ENCODE measurements at places on chromosomes 13 and 19. TPM values are rescaled to one million over a fixed set of nuclear protein-coding genes. Genes with fewer than 3 reads are reported as not detected.

ZNF460 gene
- 4.5 TPM for polyA plus RNA-seq

IGFL3 gene
- polyA plus RNA-seq: not detected

IRS2 gene
- 3.6 TPM for polyA plus RNA-seq

FCHO1 gene
- polyA plus RNA-seq: 1.2 TPM

KLK7 gene
- not detected for polyA plus RNA-seq

SIGLEC10 gene
- polyA plus RNA-seq: 1.7 TPM

PSG3 gene
- polyA plus RNA-seq: not detected

ZNF780B gene
- polyA plus RNA-seq: 13.4 TPM

GRCh38 chr13:112815871-112816270 lies 126.0 kb downstream of the ATP11A start:
- no peak for DNase-seq

DNA sequence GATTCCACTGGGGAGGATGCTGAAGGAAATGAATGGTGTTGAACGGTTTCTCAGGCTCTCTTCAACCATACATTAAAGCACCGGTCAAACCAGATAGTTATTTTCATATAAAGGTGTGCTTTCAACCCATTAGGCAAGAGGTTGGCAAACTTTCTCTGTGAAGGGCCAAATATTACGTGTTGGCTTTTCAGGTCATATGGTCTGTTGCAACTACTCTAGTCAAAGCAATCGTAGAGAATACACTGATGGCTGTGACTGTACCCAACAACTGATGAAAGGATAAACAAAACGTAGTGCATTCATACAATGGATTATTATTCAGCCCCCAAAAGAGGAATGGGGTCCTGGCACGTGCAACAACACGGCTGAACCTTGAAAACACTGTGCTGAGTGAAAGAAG lies 5.8 kb downstream of the ZSCAN5A start:
- no peak for DNase-seq

DNA sequence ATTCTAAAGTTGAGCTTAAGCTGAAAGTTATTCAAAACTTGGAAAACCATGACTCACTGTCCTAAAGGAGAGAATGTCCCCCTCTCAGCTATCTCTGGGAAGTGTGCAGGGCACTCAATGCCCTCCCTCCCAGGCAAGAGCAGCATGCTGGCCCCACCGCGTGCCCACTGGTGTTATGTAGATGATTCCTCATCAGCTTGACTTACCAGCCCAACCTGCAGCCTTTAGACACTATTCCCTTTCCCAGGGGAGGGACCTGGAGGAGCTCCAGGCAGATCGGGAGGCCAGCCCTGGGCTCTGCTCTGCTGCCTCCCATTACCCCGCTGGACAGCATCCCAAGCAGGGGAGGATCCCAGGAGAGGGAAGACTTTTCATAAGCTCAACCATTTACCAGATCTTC lies 124.6 kb downstream of the FGF14 start:
- no peak for DNase-seq

- no peak for DNase-seq
Observed at GRCh38 chr13:94427313-94427953, 52.0 kb downstream of the DCT start.

DNA sequence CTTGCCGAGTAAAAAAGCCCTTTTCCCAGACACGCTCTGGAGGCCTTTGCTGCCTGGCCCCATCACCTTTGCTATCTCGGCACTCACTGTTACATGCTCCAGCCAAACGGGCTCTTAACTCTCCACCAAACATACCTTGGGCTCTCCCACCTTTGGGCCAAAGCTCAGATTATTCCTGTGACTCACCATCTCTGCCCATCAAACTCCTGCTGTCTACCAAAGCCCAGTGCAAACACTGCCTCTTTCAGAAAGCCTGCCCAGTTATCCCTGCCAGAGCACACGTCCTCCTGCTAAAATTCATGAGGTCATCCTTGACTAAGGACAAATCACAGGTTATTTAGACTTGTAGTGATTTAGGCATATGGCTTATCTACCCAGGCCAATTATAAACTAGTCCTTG lies 48.1 kb upstream of the SERPINE3 start:
- DNase-seq: no peak

DNA sequence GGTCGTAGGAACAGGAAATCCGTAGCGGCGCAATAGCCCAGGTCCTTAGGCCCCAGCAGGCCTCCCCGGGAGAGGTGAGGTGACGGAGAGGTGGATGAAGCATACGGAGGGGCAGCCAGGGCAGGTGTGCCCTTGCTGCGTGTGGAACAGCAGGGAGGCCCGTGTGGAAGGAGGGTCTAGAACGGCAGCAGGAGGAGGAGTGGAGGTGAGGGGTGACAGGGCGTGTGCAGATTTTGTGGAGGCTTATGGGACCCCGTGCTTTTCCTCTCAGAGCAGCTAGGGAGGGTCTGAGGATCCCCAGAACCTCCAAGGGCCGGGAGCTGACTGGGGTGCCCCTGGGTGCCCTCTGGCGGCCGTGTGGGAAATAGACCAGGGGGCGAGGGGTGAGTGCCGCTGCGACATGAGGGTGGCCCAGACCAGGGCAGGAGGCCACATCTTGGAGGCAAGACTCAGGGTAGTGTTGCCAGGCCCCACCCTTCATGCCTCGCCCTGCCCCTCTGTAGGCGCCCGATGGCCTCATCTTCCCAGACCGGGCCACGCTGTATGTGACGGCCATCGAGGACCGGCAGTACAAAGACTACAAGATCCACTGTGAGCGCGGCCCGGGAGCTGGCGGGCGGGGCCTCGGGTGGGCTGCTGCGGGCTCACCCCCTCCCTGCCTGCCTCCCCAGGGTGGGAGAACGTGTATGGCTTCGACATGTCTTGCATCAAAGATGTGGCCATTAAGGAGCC lies 5.0 kb upstream of the ADM5 start:
- DNase-seq: no peak

DNA sequence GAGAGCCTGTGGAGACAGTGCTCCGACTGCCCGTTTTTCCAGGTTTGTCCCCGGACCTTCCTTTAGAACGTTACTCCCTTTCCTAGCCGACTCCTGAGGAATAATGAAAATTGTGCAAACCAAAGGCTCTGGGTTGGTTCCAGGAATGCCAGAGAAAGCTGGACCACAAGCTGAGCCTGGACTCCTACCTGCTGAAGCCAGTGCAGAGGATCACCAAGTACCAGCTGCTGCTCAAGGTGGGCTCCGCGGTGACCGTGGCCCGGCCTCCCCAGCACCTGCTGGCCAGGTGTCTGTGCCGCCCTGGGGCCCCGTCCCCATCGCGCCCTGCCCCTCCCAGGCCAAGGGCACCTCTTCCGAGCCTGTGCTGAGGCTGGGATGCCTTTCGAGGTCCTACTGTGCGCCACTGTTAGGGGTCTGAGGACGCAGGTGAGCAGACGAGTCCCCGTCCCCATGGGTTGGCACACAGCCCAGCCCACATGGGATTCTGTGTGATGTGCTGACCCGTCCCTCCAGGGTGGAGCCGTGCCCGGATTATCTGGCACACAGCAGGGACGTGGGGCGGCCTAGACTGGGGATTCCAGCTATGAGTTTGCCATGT lies 20.5 kb upstream of the F7 start:
- no peak for DNase-seq

DNA sequence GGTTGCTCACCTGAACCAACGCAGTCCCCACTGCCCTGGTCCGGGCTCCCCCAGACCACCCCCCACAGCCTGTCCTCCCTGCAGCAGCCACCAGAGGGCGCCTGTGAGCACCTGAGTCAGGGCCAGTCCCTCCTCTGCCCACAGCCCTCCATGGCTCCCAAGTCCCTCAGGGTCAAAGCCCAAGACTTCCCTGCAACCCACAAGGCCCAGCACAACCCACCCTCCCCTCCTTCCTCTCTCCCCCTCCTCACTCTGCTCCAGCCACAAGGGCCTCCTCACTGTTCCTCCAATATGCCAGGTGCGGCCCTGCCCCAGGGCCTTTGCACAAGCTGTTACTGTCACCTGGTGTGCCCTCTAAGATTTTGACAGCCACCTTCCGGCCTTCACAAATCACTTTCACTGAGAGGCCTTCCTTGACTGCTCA lies 10.9 kb downstream of the GNA15 start:
- DNase-seq: no peak

- DNase-seq: no peak
Observed at GRCh38 chr19:29365836-29366417, 153.0 kb upstream of the UQCRFS1 start.

DNA sequence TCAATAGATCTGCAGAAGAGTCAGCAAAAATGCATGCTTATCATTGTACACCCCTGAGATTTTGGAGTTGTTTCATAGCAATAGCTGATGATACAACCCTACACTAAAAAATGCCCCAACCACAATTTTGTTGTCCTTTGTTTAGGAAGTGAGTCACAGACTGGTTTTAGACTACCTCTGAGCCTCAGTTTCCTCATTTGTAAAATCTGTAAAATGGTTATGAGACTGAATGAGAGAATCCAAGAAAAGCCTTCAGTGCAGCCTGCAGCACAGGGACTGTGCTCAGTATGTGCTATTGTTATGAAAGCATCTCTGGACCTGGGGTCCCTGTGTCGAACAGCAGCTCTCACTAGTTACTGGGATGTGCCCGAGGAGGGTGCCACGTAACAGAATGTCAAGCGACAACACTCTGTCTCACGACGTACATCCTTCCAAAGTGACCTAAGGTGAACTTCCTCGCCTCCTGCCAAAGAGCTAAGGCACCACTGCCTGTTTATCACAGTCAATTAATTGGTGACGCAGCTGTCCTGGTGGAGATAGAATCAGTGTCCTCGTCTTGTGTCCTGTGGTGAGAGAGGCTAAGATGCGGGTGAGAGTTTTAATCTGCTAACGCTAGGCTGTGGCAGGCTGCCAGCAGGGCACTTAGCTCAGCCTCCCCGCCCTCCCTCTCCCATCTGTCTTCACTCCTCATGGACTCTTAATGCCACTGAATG lies 18.1 kb downstream of the DHRS12 start:
- no peak for DNase-seq

GRCh38 chr19:11261971-11262839 lies at the start of gene DOCK6:
Gene DOCK6, minus strand, starts transcription at chr19:11262524. Its CDS starts 84 bp downstream, at chr19:11262440.
- DNase-seq: no peak

DNA sequence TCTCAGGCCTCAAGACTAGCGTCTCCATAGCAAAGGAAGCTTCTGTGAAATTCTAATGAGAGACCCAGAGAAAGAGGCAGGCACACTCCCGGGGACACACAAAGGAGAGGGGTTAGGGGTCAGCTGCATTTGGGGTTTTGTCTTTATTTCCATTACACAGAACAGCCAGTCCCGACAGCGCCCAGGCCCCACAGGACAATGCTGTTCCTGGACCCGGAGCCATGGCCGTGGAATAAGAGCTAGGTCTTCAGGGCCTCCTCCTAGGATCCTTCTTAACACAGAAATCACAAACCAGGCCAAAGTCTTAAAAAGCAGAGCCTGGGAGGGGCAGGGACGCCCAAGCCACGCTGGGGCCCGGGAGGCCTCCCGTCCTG lies 22.8 kb downstream of the KCTD15 start:
- no peak for DNase-seq

DNA sequence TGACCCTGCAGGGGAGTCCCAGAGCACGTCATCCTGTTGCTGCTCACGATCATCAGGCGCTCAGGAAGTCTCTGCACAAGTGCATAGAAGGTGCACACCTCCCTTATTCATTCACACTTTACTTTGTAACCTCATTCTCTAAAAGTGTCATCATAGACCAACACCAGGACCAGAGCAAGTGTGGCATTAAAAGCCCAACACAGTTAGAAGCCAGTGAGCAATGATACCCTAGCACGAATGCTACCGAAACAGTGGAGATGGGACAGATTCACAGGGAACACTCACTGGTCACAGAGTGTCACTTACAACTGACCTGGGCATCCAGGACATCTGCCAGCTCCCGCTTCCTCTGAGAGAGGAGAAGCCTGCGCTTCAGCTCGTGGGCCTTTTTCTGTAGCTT lies 17.0 kb downstream of the HAUS8 start:
- no peak for DNase-seq

- no peak for DNase-seq
Observed at GRCh38 chr19:47122359-47123335, 8.0 kb upstream of the SAE1 start.

DNA sequence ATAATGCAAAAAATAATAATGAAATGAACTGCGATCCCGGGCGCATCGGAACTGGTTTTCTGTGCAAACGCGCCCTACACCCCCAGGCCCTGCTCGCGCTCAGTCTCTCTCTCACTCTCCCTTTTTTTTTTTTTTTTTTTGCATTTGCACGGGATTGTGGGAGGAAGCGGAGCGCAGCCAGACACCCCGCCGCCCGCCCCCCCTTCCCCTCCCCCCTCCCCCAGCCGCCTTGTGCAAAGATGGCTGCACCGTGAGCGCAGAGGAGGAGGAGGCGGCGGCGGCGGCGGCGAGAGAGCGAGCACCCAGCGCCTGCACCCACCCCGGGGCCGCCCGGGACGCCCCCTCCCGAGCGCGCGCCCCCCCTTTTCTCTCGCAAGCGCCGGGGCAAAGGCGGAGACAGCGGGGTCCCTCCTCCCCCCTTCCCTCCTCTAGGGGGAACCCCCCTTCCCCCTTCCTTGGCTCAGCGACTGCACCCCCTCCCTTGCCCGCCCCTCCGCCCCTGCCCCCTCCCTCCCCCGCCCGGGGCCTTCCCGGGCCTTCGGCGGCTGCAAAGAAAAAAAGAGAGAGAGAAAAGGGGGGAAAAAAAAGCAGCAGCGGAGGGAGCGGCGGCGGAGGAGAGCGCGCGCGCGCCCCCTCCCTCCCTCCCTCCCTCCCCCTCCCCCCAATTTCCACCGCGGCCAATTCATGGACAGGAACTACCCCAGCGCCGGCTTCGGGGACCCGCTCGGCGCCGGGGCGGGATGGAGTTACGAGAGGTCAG lies at the start of gene PRR12:
PRR12 (plus strand) TSS at position 212 of the 760 bp plus-strand sequence; CDS start at position 685, 473 bp downstream.
- DNase-seq: peak; percentile 73

GRCh38 chr13:28349907-28350654 lies 144.8 kb downstream of the FLT1 start:
- DNase-seq: no peak

DNA sequence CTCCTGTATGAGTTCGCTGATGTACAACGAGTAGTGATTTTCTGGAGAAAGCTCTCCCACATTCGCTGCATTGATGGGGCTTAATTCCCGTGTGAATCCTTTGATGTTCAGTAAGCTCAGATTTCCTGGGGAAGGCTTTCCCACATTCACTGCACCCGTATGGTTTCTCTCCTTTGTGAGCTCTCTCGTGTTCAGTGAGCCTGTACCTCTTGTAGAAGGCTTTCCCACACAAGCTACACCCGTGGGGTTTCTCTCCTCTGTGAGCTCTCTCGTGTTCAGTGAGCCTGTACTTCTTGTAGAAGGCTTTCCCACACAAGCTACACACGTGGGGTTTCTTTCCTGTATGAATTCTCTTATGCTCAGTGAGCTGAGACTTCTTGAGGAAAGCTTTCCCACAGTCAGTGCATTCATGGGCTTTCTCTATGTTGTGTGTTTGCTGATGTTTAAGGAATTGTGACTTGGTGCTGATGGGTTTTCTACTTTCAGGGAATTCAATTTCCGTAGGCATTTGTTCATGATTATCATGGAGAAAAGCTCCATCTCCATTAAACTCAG lies 3.5 kb upstream of the ZNF577 start:
- DNase-seq: no peak

DNA sequence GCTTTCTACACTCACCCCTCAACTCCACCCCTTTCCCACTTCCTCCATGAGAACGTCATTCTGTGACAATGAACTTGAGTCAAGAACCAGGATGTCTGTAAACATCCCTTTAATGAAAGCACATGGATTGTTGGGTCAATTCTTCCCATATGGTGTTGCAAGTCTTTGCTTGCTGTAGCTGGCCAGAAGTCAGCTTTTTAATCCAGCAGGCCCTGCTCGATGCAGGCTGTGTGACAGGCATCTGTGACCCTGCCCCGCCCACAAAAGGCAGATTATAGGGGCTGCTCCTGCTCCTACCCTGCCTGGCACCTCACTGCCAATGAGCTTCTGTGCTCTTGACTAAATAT lies 78.0 kb downstream of the STARD13 start:
- peak; percentile 66 for DNase-seq
